C1 segment of cervical spinal cord (tissue), 14 donors: ENCODE measurements at places on chromosomes 13 and 19.

DNA sequence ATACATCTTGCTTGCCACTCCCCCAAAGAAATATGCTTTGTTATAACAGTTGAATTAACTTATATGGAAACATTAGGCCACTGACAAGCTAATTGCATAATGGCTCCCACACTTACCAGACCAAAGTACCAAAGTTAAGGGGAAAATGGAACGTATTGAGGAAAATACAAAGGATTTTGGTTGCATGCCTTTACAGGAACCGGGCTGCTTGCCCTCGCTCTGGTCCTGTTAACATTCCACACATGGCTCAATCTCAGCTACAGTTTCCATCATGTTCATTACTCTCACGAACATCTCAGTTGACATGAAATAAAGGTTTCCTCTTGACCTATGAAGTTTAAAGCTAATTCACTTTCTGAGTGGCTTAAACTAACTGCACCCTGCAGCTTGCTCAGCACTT lies 220.7 kb upstream of the RXFP2 start:
- DNase-seq, result no peak

DNA sequence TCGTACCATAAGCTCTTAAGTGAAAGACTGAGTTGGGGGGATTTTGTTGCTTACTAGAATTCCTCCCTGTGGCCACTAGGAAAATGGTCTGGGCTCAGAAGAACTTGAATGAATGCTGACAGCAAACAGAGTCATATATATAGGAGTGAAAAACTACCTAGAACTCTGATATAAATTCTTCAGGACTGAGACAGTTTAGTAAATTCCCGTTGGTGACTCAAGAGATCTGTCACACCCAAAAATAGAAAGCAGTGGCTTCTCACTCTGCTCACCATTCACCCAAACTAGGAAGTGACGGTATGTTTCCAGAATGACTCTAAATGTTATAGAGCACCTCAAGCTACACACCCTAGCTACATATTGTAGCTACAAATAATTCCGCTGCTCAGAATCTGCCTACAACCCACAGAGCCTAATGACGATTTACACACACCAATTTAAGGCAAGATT lies 116.2 kb downstream of the TBC1D4 start:
- no peak for DNase-seq

- DNase-seq, result peak; percentile 78
Observed at GRCh38 chr19:14005349-14006084, 603 bp downstream of the RFX1 start.

DNA sequence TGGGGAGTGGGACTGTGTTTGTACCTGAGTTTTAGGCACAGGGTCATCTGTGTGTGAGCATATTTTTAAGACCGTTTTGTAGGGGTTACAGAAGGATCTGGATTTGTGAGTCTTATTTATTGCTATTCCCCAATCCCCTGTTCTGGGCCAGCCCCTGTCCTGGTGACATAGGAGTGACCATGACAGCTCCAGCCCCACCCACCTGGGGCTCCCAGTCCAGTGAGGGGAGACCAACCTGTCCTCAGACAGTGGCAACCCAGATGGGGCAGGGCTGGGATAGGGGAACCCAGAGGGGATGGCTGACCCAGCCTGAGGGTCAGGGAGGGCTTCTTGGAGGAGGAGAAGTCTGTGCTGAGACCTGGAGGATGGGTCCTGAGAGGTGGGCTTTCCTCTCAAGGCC lies 10.7 kb downstream of the TMEM160 start:
- DNase-seq, result no peak

- DNase-seq, result no peak
Observed at GRCh38 chr13:36518707-36519106, 86.4 kb downstream of the CCNA1 start.

- no peak for DNase-seq
Observed at GRCh38 chr19:27794494-27795042, 1418.4 kb downstream of the UQCRFS1 start.

GRCh38 chr13:71629167-71629566 lies 237.8 kb downstream of the DACH1 start:
- DNase-seq, result no peak

- DNase-seq, result no peak
Observed at GRCh38 chr13:113948034-113948742, 25.7 kb downstream of the C13orf46 start.

DNA sequence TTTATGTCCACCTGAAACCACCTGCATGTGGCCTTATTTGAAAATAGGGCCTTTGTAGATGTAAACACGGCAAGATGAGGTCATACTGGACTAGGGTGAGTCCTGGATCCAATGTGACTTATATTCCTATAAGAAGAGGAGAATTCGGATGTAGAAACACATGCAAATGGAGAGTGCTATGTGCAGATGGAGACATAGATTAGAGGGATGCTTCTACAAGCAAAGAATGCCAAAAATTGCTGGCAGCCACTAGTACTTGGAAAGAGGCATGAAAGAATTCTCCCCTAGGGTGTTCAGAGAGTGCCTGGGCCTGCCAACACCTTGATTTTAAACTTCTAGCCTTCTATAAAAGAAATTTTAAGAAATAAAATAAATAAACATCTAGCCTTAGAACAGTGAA lies 226.1 kb downstream of the RFC3 start:
- DNase-seq, result no peak

DNA sequence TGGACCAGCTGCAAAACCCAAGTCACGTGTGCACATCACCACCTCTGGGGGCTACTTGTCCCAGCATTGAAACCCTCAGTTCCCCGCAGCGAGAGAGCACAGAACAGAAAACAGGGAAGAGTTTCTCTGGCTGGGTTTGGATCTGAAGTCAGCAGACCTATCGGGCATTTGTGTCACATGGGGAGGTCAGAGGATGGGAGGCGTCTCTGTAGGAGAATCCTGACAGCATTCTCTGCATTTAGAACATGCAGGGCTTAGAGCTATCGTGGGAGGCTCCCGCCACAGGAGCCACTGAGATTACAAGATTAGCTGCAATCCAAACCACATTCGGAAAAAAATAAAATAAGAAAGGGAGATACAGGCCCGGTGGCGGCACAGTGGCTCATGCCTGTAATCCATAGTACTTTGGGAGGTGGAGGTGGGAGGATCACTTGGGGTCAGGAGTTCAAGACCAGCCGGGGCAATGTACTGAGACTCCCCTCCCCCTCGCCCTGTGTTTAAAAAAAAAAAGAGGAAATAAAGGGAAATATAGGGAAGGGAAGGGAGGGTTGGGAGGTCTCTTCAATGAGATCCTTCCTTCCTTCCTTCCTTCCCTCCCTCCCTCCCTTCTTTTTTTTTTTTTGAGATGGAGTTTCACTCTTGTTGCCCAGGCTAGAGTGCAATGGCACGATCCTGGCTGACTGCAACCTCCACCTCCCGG lies 2.9 kb upstream of the TLE6 start:
- no peak for DNase-seq

- DNase-seq, result peak; percentile 40
Observed at GRCh38 chr19:50549059-50549926, 18.9 kb downstream of the LRRC4B start.

DNA sequence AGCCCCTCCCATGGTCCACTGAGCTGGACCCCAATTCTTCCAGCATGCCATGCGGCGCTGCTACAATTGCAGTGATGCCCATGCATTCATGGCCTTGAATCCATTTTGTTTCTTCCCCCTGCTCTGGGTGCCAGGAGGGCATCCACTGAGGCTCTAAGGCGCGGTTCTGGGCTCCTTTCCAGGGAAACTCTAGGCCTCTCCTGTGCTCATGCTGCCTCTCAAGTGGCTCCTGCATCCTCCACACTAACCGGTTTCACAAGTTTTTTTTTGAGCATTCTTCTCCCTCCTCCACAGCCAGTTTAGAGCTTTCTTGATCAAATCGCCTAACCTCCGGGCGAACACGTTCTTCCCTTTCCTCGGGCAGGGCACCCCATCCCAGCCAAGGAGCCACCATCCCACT lies 69.1 kb upstream of the FLT1 start:
- DNase-seq, result no peak

DNA sequence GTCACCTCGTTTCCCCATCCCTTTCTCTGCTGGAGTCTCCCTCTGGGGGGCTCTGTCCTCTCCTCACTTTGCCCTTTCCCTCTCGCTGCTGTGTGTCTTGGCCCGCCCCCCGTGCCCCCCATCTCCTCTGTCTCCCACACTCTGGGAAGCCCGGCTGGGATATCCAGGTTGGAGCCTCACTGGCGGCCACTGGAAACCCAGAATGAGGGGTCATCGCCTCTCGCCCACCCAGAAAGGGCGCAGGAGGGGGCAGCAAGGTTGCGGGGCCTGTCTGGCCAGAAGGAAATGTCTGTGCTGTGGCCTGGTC lies 15.6 kb downstream of the CCDC97 start:
- no peak for DNase-seq

DNA sequence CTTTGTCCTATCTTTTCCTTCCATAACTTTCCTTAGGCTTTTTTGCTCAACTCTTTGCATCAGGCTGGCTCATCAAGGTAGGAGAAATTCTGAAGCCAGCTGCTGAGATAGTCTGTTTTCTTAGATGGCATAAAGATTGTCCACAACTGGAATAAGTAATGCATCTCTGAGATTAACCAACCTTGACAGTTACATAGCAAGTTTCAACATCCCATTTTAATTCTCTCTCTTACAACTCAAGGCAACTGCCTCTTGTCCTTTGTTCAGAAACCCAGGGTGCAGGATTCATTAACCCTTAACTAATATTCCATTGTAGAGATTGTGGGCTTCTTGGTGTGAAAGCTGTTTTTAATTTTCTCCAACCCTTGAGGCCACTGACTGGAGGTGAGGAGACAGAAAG lies 239.2 kb downstream of the LACC1 start:
- no peak for DNase-seq

DNA sequence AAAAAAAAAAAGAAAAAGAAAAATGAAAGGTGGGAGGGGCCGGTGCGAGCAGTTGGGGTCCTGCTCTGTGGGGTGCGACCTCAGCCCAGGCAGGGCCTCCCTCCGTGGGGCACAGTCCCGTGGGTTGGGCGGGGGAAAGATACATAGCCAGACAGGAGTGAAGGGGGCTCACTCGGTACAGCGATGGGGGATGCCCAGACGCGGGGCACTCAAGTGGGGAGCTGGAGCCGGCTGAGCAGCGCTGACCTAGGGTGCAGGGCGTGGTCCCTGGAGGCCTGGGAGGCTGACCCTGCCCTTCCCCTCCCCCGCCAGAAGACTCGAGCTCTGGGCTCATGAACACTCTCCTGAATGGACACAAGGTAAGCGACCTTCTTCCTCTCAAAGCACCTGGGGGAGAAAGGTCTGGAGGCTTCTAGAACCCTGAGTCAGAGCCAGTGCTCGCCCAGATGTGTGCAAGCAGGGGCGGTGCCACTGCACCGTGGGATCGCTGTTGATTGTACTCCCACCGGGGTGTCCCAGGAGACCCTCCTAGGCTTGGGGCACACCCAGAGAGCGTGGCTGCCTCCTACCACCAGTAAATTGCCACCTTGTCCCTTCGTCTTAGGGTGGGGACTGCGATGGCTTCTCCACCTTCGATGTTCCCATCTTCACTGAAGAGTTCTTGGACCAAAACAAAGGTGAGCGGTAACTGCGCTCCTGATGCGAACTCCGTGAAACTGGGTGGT lies 3.4 kb downstream of the HMG20B start:
- no peak for DNase-seq

- no peak for DNase-seq
Observed at GRCh38 chr13:21413013-21413412, 46.1 kb downstream of the ZDHHC20 start.

DNA sequence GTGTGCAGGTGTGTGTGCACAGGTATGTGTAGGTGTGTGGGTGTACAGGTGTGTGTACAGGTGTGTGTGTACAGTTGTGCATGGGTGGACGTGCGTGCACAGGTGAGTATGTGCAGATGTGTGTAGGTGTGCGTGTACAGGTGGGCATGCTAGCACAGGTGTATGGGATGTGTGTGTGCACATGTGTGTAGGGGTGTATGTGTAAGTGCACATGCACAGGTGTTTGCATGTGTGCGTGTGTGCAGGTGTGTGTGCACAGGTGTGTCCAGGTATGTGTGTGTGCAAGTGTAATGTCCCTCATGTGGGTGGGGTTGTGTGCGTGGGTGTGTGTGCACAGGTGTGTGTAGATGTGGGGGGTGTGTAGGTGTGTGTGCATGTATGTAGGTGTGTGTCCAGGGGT lies 27.5 kb upstream of the TFDP1 start:
- no peak for DNase-seq

GRCh38 chr13:99009987-99010551 lies 32.2 kb upstream of the DOCK9 start:
- no peak for DNase-seq

DNA sequence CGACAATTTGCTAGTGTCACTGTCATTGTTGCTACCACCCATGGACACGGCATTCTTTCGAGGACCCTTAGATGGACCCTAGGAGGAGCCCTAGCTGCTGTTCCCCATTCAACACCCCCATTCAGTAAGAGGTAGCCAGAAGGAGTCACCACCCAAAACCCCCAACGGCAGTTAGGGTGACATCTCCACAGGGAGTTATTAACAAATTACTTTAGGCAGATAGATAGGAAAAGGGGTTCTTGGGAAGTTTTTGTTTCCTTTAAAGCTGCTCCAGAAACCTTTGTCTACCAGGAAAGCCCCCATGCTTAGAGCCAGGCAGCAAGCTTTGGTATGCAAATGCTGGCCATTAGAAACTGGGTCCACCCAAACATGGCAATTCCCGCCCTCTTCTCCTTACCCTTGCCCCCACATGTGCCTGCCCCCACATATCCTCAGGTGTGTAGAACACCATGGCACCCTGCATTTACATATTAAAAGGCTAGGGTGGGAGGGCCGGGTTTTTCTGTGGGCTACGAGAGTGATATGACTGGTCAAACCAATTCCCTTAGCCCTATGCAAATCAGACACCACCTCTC lies 190.9 kb downstream of the SLITRK6 start:
- no peak for DNase-seq

GRCh38 chr13:111897178-111897845 lies 169.6 kb upstream of the SOX1 start:
- DNase-seq, result no peak

DNA sequence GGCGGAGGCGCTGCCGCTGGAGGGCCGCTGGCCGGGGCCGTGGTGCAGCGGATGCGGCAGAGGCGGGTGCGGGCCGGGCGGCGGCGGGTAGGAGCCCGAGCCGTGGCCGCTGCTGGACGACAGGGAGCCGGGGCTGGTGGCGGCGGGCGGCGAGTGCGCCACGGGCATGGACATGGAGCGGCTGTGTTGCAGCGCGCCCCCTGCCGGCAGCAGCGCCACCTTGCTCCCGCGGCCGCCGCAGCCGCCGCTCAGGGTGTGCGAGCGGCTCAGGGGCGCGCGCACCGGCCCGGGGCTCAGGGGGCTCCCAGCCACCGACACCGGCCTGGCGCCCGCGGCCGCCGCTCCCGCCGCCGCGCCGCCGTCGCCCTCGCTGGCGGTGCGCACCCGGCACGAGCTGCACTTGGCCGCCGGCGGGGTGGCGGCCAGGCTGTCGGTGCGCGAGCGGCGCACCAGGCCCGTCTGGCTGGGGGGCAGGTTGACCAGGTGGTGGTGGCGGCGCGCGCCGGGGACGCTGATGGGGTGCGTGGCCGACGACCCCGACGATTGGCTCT lies 1.7 kb downstream of the IRS2 start:
- DNase-seq, result peak; percentile 77

- no peak for DNase-seq
Observed at GRCh38 chr19:46611776-46612175, 10.6 kb downstream of the CALM3 start.

DNA sequence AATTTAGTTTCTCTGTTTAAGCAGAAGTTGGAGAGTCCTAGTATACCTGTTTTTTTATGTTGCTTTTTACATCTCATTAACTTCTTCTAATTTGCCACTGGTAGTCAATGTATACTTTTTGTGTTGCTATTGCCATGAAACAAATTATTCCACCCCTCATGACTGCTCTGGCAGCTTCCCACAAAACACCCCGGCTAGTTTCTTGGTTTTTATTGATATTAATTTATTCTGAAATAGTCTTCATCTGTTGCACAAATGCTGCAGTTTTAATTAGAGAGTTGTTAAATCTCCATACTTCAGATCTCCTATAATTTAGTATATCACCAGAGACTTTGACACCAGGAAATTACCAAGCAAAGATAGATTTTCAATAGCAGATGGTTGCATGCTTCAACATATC lies 1159.3 kb upstream of the PRR20A start:
- DNase-seq, result no peak
